DMS79 treated with DMSO at 0.1 percent for 48 hours (cell line): ENCODE measurements at places on chromosomes 16 and 17.

DNA sequence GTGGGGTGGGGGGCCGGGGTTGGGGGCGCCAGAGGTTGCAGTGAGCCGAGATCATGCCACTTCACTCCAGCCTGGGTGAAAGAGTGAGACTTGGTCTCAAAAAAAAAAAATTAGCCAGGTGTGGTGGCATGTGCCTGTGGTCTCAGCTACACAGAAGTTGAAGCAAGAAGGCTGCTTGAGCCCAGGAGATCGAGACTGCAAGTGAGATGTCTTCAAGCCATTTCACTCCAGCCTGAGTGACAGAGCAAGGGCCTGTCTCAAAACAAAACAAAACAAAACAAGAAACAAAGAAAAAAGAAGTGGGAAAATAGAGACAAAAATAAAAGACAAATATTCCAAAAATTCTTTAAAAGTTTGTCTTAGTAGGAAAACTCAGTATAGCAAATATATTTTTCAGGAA, 135.1 kb upstream of the CORO6 start:
- DNase-seq = no peak

GRCh38 chr17:1033503-1033902, 36.6 kb downstream of the TIMM22 start:
- no peak for DNase-seq

DNA sequence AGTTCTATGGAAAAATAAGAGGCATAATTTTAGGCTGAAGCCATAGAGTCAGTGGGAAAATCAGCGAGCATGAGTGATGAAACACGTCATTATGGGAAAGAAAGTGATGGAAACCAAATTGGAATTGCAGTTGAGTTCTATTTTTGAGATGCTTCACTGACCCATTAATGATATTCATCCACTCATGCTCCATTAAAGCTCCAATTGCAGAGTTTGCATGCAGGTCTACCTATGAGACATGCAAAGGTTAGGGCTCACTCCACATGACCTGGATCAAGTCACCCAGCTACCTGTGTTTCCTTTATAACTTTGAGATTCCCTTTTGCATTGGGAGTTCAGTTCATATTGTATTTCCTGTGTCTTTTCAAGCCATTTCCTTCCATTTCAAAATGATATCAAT, 8.0 kb upstream of the KRTAP2-4 start:
- DNase-seq = peak; percentile 4

DNA sequence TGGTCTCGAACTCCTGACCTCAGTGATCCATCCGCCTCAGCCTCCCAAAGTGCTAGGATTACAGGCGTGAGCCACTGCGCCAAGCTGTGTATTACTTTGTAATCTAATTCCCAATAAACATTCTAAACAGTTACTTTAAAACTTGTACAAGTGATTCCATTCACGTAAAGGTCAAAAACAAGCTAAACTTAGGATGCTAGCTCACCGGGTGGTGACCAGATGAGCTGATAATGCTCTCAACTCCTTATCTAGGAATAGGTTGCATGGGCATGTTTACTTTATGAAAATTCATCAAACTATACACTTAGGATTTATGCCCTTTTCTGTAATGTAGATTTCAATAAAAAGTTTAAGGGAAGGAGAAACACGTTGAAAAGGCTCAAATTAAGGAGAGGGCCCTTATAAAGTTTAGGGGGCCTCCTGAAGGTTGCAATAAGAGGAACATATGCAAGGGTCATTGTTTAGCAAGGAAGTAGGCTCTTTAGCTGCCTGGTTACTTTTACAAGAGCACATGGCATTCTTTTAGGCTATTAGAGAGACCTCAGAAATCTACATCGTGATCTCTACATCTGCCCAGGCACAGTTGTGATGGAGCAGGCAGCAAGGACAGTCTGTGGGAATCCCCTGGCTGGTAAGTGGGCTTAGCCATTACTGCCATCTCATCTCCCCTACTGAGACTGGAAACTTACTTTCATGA, 13.3 kb downstream of the CDR2 start:
- DNase-seq = no peak

GRCh38 chr17:12789481-12790248, at the start of gene ARHGAP44:
TSS of gene ARHGAP44 (plus strand) at chr17:12789498. CDS start at chr17:12789839, 341 bp downstream.
- peak; percentile 1 for DNase-seq

DNA sequence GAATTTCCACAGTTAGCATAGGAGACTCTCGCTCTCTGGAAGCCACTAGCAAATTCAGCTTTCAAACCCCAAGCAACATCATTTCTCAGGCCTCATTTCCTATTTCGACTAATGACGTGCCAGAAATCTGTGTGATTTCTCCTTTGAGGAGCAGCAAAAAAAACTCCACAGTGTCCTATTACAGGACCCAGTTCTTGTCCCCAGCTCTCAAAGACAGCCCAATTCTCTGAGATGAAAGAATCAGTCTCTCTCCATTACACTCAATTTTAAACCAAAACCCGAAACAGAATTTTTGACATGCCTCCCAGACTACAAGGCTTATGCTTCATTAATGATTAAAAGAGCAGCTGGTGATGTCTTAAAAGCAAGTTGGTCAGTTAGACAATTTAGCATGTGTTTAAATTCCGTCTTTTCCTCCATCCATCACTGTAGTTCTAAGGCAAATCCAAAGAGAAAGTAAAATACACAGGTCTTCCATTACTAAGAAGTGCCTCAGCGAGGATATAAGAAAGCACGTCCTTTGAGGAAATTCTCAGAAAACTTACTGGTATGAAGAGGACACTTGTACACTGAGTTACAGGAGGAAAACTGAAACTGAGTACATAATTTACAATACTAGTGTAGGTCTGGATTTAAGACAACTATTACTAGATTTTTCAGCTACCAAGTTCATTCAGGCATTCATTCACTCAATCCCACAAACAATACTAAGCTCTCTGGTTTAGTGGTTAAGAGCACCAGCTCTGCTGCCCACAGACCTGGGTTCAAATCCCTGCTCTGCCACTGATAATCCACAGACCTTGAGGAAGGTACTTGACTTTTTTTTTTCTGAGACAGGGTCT, 12.5 kb downstream of the TOM1L2 start:
- DNase-seq = peak; percentile 5

DNA sequence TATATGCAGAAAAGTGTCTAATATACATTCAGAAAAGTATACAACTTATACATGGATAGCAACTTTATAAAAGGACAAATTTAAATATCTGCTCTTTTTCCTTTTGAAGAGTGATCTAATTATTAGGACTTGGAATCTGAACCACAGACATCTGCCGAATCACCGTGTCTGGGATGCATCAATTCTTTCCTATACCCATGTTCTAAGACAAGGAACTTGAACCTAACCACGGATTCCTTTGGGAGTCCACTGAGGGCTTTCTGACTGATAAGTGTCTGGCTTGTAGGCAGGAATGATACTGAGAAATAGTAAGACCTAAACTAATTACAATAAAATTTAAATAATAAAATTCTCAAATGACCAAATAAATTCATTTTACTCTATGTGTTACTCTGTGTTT, 54.2 kb downstream of the NDEL1 start:
- no peak for DNase-seq
